Urinary bladder (tissue), 4 donors: ENCODE measurements at places on chromosomes 7 and 10.

DNA sequence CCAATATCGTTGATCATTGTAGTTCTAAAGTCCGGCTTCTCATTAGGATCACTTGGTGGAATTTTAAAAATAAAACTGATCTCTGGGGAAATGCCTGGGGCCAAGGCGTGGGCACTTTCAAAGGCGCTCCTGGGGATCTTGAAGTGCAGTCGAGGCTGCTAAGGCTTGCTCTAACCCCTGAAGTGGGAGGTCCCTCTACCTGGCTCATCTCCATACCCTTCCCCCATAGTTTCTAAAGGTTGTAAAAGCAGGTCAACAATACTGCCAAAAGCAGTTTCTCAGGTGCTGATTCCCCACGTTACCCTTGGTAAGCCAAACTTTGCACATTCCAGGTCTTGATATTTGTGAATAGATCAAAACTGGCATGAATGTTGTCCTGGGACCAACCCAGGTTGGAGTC is 79.0 kb upstream of the SP8 start:
- no peak for DNase-seq

DNA sequence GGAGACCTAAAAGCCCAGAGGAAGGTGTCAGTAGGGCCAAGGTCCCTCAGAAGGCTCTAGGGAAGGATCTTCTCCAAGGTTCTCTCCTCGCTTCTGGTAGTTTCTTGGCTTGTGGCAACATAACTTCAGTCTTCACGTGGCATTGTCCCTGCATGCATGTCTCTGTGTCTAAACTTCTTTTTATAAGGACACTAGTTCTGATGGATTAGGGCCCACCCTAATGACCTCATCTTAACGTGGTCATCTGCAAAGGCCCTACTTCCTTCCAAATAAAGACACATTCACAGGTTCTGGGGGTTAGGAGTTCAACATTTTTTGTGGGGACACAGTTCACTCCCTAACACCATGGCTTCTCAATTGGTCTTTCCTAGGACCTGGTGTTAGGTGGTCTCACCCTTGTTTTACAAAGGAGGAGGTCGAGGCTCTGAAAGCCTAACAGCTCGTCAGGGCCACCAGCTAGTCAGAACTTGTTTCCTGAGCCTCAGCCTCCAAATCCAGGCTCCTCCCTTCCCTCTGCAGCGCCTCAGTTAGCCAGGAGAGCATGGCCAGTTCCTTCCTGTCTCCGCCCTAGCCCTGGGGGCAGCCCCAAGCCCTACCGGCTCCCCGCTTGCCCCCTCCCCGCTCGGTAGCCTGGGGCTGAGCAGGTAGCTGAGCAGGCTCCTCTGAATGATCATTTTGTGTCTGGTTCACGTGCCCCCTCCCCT is 109.7 kb upstream of the PPIF start:
- no peak for DNase-seq

DNA sequence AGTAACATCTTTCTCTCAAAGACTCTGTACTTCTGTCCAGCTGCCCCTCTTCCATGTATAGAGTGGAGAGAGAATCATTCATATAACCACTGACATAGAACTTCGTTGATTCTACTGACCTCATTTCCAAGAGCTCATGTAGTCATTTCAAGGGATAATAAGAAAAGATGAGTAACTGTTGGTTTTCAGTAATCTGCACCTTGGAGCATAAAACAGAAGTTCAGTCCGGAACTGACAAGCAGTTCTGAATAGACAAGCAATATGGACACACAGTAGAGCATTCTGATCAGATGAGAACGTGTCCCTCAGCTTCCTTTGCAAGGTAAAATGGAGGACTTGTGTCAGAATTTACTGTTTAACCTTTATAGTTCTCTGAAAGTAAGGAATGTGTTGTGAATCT is 847.1 kb downstream of the REEP3 start:
- DNase-seq, result no peak

- no peak for DNase-seq
Measured at GRCh38 chr7:43593010-43593409, 10.1 kb downstream of the STK17A start.

DNA sequence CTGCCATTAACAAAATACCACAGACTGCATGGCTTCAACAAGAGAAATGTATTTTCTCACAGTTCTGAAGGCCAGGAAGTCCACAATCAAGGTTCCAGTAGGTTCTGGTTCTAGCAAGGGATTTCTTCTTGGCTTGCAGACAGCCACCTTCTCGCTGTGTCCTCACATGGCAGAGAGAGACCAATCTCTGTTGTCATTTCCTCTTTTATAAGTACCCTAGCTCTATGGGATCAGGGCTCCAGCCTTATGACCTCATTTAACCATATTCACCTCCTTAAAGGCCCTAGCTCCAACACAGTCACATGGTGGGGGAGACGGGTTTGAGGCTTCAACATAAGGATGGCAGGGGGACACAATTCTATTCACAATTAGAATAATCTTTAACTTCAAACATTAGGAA is 23.6 kb downstream of the ABI1 start:
- no peak for DNase-seq

DNA sequence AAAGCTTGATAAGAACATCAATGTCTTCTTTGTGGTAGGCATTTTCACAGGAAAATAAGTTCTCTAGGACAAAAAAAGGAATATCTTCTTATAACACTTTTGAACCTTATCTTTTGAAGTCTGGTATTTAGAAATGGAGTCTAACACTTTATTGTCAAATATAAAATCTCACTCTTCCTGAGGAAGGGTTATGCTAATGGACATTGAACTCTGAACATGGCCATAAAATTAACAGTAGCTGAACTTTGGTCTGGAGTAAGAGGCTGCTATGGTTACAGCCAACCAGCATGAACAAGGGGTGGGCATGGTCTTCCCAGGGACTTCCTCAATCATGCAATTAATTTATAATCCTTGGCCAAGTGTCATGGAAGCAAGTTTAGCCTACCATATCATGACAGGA is at the start of gene CLRN3:
Gene CLRN3, minus strand, starts transcription at position 199 of the 400 bp plus-strand sequence. Its CDS starts 157 bp downstream, at position 42.
- no peak for DNase-seq

DNA sequence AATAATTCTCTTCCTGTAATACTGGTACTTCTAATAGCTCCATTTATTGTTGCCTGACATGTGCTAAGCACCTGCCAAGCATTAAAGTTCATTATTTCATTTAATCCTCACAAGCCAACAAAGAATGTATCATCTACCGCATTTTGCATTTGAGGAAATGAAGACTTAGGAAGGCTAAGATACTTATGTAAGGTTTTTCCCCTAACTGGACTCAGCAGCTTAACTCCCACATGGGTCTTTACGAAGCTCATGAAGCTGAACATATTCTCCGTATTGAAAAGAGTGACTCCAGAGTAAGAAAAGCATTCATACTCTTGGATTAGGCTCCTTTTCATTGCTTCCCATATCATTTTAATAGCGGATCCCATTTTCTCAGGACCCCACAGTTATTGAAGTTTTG is 155.7 kb upstream of the TMEM72 start:
- no peak for DNase-seq

- DNase-seq, result peak; percentile 68
Measured at GRCh38 chr10:76973091-76974016, 664.3 kb downstream of the KCNMA1 start.

DNA sequence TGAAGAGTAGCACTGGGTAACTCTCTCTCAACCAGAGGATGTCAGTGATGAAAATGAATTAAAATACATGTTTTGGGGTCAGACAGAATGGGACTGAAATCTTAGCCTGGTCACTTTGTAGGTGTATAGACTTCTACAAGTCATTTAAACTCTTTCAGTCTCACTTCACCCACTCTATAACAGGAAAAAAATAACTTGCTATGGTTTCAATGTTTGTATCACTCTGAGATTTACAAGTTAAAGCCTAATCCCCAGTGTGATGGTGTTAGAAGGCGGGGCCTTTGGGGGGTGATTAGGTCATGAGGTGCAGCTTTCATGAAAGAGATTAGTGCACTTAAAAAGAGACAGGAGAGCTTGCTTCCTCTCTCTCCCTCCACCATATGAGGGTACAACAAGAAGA is 134.8 kb downstream of the INHBA start:
- DNase-seq, result no peak

DNA sequence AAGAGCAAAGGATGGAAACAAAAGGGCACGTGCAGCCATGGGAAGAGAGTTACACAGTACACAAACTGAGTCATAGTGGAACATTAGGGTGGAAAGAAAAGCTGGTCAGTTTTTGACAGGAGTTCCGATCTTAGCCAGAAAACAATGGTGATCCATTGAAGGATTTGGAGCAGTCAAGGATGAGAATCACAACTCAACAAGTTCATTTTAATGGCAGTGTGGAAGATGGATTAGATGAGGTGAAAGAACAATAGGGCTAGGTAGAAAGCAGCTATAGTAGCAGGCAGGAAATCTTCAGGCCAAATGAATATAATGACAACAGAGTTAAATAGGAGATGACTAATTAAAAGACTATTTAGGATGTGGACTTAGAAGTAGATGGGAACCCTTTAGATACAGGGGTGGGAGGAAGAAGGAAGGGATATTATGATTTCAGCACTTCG is 136.3 kb downstream of the DOCK4 start:
- no peak for DNase-seq

DNA sequence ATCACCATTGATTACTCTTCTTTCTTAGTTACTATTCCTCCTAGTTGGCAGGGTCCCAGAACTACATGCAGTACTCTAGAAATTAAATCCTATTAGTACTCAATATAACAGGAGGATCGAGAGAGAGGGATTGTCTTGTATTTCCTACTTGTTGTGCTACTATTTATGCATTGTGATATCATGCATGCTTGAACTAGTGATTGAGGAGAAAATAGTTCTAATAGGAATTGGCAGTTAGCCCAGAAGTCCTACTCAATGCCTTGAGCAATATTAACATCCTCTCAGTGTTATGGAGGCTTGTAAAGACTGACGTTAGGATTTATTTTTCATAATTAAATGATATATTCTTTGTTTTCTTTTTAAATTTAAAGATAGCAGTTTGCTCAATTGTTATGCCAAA is 67.4 kb downstream of the FOXP2 start:
- DNase-seq, result no peak

- no peak for DNase-seq
Measured at GRCh38 chr7:98669329-98670000, 52.4 kb downstream of the NPTX2 start.

GRCh38 chr10:91317541-91317940 is 92.6 kb upstream of the HECTD2 start:
- DNase-seq, result no peak

- no peak for DNase-seq
Measured at GRCh38 chr7:44748948-44749731, 493 bp downstream of the ZMIZ2 start.

GRCh38 chr10:31604646-31605170 is 285.7 kb downstream of the ZEB1 start:
- DNase-seq, result no peak

DNA sequence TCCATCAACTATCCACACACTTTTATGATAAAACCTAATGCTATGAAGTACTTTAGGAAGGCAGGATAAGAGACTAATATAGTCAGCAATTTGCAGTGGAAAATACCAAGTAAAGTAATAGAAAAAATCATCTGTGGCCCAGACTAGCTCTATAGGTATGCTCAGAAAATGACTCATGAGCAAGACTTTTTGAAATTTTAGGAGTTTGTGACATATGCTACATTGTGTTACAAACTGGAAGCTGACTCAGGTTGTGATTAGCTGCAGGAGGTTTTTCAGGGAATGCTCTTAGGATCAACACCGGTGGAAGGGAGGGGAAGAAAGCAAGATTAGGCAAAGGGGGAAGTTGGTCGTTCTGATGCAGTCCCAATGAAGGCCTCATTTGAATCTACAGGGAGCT is 56.1 kb downstream of the FEZF1 start:
- DNase-seq, result no peak

DNA sequence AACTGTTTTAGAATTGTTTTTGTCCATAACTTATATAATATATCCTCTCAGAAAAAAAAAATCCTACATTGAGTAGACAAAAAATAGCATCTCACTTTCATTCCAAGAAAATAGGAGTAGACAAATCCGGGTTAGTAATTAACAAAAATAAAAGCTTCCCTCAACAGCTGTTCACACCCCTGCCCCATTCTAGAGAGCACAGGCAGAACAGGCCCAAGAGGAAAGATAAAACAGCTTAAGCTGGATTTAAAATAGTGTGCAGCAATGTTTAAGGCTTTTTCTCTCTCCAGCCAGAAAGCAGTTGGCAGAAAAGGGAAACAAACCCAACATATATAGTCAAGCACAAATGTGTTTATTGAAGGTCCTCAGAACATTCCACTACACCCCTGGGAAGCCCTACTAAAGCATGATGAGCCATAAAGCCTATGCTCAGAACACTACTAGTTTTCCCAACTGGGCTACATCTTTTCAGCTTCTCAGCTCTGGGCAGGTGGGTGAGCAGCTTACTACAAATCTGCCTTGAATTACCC is 189.9 kb downstream of the MTERF1 start:
- no peak for DNase-seq

- no peak for DNase-seq
Measured at GRCh38 chr7:157827045-157827862, 490.4 kb downstream of the DNAJB6 start.

GRCh38 chr10:126935263-126935946 is 30.2 kb downstream of the DOCK1 start:
- no peak for DNase-seq

DNA sequence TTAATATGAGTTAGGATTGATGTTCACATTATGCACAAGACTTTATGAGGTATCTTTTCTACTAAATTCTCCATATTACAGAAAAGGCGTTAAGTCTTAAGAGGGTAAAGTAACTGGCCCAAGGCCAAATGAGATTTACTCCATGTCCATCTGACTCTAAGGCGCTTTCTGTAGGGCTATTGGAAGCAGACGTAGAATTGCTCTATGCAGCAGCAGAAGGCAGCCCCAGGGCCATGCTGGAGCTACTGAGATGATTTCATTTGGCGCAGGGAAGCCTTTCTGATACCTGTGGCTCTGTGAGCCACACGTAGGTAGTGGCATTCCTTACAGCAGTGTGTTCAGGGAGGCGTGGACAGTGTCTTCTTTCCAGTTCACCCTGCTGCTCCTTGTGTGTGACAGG is 133.1 kb downstream of the SH2D4B start:
- DNase-seq, result no peak

DNA sequence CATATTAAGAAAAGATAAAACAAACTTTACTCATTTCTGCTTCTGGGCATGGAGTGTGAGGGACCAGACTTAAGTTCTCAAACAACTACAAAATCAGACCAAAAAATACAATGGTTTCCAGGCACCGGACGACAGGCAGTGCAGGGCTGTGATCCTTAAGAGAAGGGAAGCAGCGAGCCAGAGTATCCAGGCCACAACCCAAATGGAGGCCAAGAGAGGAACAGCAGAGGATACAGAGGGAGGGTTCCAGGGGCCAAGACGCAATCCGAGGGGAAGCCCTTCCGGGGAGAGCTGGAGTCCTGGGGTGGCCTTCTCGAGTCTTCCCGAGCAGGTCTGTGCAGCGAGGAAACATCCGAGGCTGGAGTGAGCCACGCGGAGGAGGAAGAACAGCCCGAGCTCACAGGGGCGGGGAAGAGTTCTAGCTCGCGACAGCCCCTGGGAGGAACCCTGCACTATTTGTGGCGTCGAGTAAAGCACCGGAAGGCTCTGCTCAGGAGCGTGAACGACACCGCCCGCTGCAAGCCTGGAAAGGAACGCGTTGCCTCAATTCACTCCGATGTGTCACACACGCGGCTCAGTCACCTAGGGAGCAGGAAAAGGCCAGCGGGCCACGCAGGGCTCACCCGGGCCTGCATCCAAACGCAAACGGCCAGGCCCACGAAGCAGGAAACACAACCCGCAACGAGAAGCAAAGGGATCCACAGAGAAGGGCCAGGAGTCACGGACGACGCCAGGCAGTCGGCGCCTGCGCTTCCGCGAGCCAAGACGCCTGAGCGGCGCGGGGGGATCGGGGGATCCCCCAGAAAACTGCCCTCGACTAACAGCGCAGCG is 933 bp upstream of the RNF32 start:
- DNase-seq, result no peak

- DNase-seq, result no peak
Measured at GRCh38 chr10:113487154-113487553, 65.7 kb upstream of the HABP2 start.

GRCh38 chr7:47681249-47681810 is 99.4 kb upstream of the TNS3 start:
- no peak for DNase-seq
